Activated CD8-positive, alpha-beta memory T cell treated with anti-CD3 and anti-CD28 coated beads for 1 hour (primary cell): ENCODE measurements at places on chromosomes 5 and 9.

- no peak for DNase-seq
These were observed 45.3 kb downstream of the SYK start for GRCh38 chr9:90846770-90847419.

GRCh38 chr9:134552349-134552990 lies 89.1 kb upstream of the COL5A1 start:
- DNase-seq, result no peak

DNA sequence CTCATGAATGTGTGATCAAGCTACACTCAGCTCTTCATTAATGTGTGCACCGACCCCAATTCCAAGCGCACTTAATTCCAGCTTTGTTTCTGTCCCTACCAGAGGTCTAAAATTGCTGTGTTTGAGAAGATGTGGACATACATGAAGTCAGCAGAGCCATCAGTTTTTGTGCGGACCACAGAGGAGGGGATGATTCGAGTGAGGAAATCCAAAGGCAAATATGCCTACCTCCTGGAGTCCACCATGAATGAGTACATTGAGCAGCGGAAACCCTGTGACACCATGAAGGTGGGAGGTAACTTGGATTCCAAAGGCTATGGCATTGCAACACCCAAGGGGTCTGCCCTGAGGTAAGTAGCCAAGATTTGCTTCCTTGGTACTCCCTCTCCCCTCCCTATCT lies 268.6 kb downstream of the FAM114A2 start:
- DNase-seq, result no peak

DNA sequence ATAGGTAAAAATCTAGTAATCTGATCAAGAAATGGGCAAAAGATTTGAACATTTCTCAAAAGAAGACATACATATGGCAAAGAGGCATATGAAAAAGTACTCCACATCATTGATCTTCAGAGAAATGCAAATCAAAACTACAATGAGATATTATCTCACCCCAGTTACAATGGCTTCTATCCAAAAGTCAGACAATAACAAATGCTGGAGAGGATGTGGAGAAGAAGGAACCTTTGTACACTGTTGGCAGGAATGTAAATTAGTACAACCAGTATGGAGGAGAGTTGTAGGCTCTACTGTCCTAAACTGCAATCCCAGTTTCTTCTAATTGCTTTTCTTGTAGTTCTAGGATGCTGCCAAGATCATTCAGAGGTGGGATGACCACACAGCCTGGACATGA lies 193.5 kb upstream of the RFX3 start:
- no peak for DNase-seq

GRCh38 chr9:346111-346571 lies 131.5 kb downstream of the DOCK8 start:
- DNase-seq, result no peak

DNA sequence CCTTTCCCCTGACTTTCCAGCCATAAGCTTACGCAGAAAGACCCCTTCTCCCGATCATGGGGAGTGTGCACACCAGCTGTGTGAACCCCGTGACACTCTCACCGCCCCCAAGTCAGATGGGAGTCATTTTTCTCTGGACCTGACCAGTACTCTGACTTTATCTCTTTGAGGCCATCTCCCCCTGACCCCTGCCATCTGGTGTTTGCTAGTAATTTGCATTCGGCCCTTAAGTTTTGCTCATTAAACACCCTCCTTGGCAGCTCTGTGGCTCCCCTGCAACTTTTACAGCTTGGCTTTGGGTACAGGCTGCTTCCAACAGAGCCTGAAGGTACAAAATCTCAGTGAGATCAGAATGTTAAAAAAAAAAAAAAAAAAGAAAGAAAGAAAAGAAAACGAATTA lies 43.9 kb downstream of the PDZD2 start:
- no peak for DNase-seq

DNA sequence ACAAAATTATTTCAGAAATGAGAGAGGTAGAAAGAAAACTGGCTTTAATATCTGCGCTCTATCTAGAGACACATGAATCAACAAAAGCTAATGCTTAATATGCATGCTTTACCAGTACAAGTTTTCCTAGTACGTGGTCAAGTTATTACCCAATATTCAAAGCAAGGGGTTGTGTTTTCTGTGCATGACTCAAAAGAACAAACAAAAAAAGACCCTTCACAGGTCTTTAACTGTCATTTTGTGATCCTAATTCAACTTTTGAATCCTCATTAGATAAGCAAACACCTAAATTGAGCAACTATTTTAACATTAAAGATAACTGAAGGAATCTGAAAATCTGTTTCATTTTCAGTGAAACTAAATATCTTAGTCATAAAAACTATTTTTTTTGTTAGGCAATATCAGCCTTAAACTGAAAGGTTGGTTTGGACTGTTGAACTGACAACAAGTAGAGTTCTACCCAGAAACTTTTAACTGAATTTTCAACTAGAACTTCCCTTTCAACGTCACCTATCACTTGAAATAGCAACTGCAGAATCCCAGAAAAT lies 12.5 kb downstream of the ST8SIA4 start:
- no peak for DNase-seq

- DNase-seq, result no peak
These were observed 43.8 kb upstream of the SUSD1 start for GRCh38 chr9:112218908-112219307.

DNA sequence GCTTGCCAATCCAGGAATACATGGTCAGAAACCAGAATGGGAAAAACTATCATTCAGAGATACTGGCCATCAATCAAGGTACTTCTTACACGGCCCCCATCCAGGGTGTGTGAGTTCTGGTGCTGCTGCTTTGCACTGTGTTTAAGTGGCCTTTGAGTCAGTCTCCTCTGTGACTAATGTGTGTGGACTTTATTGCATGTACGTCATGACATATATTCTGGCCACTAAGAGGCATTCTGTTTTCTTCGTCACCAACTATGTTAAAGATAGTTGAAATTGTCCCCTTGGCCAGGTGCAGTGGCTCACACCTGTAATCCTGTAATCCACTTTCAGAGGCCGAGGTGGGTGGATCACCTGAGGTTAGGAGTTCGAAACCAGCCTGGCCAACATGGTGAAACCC lies 8.5 kb downstream of the EXOSC3 start:
- DNase-seq, result no peak
